ENCODE measurements at places on chromosomes 11 and 22. TPM values are rescaled to one million over a fixed set of nuclear protein-coding genes. Genes with fewer than 3 reads are reported as not detected.

MMP11 gene
- polyA plus RNA-seq, result 0.20 TPM

MS4A18 gene
- polyA plus RNA-seq, result not detected

- H3K4me3 ChIP-seq, result peak overlapping the region; percentile 78
- H3K36me3 ChIP-seq, result no peaks in the 10 kb centered on the region
- H3K27ac ChIP-seq, result no peak overlapping the region
- DNase-seq, result peak; percentile 5
- H3K27me3 ChIP-seq, result peaks cover 1% of the 10 kb centered on the region
- no peaks in the 10 kb centered on the region for H3K4me1 ChIP-seq
These were observed 10.9 kb downstream of the ROBO3 start for GRCh38 chr11:124875943-124876817.

DNA sequence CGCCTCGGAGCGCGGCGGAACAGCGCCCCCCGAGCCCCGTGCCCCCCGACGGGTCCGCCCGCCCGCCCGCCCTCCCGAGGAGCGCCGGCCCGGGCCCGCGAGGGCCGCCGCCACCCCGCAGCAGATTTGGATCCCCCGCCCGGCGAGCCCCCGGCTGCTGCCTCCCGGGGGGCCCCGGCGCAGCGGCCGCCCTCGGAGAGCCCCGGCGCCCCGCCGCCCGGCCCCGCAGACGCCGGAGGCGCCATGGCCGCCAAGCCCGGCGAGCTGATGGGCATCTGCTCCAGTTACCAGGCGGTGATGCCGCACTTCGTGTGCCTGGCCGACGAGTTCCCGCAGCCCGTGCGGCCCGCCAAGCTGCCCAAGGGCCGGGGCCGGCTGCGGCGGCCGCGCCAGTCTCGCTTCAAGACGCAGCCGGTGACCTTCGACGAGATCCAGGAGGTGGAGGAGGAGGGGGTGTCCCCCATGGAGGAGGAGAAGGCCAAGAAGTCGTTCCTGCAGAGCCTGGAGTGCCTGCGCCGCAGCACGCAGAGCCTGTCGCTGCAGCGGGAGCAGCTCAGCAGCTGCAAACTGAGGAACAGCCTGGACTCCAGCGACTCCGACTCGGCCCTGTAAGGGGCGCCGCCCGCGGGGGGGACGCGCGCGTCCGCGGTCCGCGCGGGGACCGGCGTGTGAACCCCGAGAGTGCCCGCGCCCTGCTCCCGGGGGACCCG is 380 bp downstream of the C11orf96 start:
- DNase-seq, result no peak
- no peaks in the 10 kb centered on the region for H3K36me3 ChIP-seq
- H3K4me3 ChIP-seq, result peak overlapping the region; percentile 41
- H3K4me1 ChIP-seq, result peaks cover 3% of the 10 kb centered on the region
- peaks cover 23% of the 10 kb centered on the region for H3K27me3 ChIP-seq
- H3K27ac ChIP-seq, result no peak overlapping the region

DNA sequence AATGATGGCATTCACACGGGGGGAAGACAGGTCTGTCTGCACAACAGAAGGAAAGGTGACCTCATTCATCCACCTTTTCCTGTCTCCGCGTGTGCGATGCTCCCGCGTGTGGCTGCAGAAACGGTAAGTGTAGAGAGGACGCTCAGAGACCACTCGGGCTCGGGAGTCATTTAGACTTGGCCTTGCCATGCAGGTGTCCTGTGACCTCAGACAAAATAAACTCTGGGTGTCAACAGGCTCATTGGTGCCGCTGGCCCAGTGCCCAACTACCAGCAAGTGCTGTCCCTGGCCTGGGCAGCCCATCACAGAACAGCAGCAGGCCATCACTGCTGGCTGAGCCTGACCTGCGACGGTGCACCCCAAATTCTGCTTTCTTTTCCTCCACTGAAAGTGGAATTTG is 48.1 kb upstream of the ARFGAP3 start:
- DNase-seq, result no peak
- no peak overlapping the region for H3K4me3 ChIP-seq
- H3K36me3 ChIP-seq, result peaks cover 37% of the 10 kb centered on the region
- H3K4me1 ChIP-seq, result no peaks in the 10 kb centered on the region
- no peaks in the 10 kb centered on the region for H3K27me3 ChIP-seq

DNA sequence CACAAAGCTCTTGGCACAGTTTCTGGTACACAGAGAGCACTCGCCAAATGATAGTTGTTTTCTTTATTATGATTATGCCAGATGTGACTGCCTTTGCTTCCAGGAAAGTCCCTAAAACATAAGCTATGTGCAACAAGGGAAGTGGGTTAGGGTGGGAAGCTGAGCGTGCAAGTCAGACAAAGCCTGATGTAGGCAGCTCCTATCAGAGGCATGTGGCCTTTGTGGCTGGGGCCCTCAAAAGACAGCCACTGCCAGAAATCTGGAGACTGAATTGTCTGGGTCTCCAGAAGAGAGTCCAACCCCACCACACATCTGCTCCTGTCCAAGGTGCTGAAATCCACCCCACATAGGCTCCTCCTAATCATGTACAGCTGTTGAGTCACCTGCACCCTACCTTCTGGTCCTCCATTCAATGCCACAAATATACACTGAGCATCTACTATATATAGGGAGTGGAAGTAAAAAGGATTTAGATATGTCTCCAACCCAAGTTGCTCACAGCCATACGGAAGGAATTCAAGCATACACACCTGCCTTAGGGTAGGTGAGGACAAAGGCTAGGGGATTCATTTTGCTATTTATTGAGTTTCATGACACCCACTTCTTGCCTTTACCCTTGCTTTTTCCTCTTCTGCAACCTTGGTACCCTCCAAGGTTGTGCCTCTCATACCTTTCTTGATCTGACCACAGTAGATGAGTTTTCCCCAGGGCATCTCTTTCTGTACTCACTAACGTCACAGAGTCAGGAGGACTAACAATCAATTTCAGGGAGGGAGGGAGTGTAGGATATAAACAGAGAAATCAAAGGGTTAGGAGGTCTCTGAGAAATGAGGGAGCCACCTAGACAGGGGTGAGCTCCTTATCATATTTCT is 12.4 kb downstream of the SEC14L3 start:
- no peak for DNase-seq
- no peaks in the 10 kb centered on the region for H3K27me3 ChIP-seq
- H3K4me3 ChIP-seq, result no peak overlapping the region
- no peaks in the 10 kb centered on the region for H3K4me1 ChIP-seq
- no peaks in the 10 kb centered on the region for H3K36me3 ChIP-seq

All from GM12878 (cell line).